ENCODE measurements at places on chromosomes 3 and 15.

GRCh38 chr3:197949778-197950676 is at the start of gene RPL35A:
TSS of gene RPL35A (plus strand) at chr3:197950190. CDS start at chr3:197950968, 778 bp downstream.
- DNase-seq: peak; percentile 88

GRCh38 chr3:23193831-23194230 is 9.3 kb upstream of the UBE2E2 start:
- DNase-seq: no peak

DNA sequence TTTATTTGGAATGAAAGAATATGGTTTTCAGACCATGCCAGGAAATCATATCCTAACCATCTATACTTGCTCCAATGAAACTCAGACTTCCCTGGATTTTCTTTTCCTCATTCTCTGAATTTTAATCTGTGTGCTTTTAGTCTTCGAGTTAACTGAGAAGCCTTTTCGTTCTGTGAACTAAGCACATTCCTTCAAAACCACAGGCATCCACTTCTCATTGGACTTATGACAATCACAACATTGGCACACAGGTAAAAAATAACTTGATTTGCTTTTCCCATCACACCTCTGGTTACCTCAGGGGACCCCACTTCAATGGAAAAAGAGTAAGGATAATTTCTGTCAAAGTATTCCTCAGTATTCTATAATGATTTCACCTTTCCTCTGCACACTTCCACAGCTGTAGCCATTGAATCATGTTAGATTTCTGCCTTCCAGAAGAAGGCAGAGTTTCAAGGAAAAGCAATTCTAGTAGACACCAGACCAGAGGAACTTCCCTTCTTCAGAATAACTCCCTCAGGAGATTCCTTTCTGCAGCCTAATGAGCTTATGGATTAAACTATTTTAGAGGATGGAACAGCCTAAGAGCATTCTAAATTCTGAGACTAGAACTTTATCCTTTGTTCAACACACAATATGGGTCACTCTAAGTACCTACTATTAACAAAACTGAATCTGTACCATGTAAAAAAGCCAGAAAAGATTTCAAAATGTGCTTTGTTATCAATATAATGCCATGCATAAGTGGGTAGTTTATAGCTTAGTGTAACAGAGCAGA is 15.9 kb downstream of the COMMD2 start:
- no peak for DNase-seq

DNA sequence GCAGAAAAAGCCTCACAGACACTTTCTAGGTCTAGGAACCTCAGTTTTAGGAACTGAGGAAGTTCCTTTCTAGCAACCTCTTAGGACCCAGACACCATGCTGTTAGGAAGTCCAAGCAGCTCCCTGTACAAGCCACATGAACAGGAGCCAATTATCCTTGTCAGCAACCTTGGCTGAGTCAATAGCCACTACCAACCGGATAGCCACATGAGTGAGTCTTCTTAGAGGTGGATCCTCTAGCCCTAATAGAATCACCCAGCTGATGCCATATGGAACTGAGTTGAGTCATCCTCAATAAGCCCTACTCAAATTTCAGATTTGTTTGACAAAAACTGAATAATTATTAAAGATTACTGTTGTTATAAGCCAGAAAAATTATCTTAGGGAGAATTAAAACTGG is 256.2 kb downstream of the NLGN1 start:
- DNase-seq: no peak

DNA sequence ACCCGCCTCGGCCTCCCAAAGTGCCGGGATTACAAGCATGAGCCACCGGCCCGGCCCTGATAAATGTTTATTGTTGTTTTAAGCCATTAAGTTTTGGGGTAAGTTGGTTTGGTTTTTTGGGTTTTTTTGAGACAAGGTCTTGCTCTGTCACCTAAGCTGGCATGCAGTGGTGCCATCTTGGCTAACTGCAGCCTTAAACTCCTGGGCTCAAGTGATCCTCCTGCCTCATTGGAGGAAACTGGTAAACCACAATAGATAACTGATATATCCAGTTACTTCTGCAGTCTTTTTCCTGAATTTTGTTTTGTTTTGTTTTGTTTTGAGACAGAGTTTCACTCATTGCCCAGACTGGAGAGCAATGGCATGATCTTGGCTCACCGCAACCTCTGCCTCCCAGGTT is 4.2 kb downstream of the SLC25A20 start:
- no peak for DNase-seq

DNA sequence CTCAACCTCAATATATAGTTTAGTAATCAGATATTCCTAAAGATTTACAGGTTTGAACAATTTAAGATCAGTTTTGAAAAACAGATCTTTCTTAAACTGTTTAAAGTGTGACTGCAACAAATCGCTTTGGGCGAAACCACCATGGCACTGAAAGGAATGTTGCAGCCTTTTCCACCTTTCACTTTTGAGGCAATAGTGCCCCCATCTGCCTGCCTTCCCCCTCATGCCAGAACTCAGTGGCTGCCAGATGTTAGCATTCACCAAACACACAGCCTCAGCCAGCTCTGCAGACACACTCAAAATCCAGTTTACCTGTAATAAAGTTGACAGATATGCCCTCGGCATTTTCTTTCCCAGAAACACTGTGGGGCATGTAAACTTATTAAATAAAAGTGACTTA is 3.3 kb downstream of the LYSMD4 start:
- no peak for DNase-seq

- peak; percentile 24 for DNase-seq
Observed at GRCh38 chr3:122942937-122943827, 84.4 kb downstream of the SEMA5B start.

DNA sequence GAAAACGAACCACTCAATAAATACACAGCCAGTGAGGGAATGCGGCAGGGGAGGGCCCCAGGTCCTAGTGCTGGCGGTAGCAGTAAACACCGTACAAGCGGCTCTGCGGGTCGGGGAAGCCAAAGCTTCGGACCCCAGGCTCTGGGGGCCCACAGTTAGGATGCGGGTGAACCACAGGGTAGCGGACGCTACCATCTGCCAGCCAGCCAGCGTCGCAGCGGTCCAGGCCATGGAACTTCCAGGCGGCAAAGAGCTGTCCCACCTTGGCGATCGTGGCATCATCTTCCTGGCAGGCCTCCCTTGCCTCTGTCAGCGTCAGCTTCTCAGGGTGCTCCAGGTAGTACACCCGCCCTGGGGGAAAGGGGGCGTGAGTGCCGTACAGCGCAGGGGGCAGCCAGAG is 17.4 kb downstream of the HAPLN3 start:
- DNase-seq: no peak

GRCh38 chr15:61295239-61295638 is 66.1 kb upstream of the RORA start:
- no peak for DNase-seq

DNA sequence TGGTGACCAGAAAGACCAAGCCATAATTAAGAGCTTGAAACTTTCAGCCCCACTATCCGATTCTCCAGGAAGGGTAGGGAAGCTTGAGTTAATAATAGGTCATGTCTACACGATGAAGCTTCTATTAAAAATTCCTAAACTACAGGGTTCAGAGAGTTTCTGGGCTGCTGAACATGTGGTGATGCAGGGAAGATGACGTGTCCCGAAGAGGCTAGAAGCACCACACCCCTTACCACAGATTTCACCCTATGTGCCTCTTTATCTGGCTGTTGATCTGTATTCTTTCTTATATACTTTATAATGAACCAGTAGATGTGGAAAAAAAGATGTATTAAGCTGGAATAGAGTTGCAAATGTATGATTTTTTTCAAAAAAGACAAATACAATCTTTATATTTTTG is 473.4 kb downstream of the NLGN1 start:
- DNase-seq: no peak

DNA sequence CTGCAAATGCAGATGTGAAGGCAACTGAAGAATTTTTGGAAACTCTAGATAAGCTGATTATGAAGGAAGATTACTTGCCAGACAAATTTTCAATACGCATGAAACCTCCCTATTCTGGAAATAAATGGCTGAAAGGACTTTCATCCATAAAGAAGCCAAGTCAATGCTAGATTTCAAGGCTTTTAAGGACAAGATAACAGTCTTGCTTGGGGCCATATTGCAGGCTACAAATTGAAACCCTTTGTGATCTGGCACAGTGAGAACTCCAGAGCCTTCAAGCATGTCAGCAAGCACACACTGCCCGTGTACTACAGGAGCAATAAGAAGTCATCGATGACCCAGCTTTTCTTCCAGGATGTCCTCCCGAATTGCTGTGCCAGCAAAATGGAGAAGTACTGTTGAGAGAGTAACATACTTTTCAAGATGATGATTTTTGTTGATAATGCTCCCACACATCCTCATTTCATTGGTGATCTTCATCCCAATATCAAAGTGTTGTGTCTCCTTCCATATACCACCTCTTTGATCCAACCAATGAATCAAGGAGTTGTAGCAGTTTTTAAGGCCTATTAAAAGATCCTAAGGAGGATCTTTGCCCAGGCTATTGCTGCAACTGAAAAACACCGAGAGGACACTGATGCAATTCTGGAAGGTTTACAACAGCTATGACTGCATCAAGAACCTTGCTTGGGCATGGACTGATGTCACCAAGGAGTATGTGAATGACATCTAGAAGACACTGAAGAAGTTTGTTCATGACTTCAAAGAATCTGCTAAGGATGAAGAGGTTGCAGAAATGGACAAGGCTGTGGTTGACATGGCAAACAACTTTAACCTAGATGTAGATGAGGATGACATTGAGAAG is 20.3 kb downstream of the CALML4 start:
- no peak for DNase-seq

GRCh38 chr3:47019201-47019600 is 39.7 kb downstream of the NBEAL2 start:
- DNase-seq: peak; percentile 67

- no peak for DNase-seq
Observed at GRCh38 chr15:72999586-72999985, 52.7 kb upstream of the NEO1 start.

GRCh38 chr3:1600700-1601418 is 497.8 kb upstream of the CNTN4 start:
- no peak for DNase-seq

DNA sequence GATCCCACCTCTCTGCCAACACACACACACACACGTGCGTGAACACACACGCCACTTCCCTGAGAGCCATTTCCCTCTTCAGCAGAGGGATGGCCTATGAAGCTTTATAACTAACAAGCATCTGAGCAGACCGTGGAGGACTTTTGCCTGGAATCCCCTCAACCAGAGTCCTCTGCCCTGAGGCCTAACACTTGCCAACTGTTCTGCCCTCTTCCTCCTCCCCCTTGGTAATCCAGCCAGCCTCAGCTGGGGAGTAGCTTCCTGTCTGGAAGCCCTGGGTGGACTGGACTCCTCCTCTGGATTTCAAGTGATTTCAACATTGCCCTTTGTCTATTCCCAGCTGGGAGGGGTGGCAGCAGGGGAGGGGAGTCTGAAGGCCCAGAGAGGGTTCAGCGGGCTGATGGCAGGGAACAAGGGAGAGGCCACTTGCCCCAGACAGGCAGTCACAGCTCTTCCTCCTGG is 68.4 kb upstream of the HACD2 start:
- no peak for DNase-seq

DNA sequence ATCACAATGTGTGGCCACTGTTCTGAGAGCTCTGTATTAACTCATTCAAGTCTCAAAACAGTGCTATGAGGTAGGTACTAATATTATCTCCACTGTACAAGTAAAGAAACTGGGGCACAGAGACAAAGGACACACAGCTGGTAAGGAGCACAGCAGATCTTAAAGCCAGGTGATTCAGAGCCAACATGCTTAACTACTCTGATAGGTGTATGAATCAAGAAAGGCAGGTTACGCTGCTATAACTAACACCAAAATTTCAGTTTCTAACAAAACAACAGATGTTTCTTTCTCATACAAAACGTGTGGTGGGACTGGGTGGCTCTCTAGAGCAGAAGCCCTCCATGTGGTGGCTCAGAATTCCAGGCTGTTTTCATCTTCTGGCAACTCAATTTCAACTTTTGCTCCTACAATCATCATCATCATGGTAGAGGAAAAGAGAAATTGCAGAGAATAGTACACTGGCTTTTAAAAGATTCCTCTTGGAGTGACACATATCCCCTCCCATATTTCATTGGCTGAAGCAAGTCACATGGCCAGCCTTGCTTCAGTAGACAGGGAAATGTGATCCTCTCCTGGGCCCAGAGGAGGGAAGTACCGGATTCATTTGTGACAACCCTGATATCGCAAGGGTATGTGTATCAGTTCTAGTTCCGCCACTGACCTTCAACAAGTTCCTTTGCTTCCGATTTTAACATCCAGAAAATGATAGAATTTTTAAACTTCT is 126.2 kb upstream of the PTX3 start:
- DNase-seq: no peak

DNA sequence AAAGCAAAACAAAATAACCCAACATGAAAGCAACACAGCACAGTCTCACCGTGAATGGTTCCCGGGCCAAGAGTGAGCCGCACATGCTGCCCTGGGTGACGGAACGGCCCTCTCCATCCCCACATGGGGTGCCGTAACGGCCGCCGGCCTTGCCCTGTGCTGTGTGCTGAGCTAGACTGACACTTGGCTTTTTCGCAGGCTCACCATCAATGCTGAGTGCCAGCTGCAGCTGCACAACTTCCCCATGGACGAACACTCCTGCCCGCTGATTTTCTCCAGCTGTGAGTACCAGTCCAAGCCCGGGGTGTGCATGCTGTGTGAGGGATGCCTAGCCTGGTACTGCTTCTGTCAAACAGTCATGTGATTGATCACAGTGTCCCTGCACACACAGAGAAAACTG is 357.6 kb downstream of the GABRG3 start:
- DNase-seq: no peak

DNA sequence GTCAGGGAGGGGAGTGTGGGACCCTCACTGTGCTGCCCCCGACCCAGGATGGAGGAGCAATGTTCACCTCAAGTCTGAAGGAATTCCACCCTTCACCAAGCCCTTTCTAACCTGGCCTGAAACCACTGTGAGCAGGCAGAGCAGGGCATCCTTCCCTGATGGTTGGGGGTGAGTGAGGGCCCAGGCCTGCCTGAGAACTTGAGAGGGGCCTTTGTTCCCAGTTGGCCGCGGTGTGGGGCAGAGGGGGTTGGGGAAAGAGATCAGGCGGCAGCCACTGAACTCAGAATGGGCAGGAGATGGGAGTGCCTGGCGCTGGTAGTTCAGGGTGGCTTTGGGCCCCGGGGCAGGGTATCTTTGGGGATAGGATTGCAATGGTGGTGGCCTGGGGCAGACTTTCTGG is 103.5 kb upstream of the RPL32 start:
- DNase-seq: no peak

DNA sequence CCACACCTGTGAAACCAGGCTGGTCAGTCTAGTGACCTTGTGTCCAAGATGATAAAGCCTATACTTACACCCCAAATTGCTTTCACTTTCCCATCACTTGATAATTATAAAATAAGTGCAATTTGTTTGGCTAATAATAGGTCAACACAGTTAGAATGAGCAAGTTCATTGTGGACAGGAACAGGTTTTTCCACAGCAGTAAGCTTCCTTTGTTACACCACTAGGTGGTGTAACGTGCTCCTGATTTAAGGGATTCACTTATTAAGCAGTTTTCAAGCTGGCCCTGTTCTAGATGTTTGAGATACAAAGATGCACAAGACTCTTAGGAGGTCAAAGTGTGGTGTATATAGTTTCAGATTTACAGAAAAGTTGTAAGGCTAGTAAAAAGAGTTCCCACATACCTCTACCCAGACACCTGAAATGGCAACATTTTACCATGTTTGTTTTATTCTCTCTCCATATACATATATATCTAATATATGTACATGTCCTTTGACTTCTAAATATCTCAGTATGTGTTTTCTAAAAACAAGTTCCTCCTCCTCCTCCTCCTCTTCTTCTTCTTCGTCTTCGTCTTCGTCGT is 6.8 kb upstream of the MFSD1 start:
- no peak for DNase-seq
